ENCODE measurements at places on chromosomes 13 and 19.
A peak's percentile ranks its signal among the peaks of the same experiment; 100 is the strongest.

- DNase-seq: no peak
Measured at GRCh38 chr19:45150751-45151281, 10.0 kb downstream of the NKPD1 start.

- DNase-seq: no peak
Measured at GRCh38 chr13:69565334-69565733, 542.3 kb upstream of the ATXN8OS start.

DNA sequence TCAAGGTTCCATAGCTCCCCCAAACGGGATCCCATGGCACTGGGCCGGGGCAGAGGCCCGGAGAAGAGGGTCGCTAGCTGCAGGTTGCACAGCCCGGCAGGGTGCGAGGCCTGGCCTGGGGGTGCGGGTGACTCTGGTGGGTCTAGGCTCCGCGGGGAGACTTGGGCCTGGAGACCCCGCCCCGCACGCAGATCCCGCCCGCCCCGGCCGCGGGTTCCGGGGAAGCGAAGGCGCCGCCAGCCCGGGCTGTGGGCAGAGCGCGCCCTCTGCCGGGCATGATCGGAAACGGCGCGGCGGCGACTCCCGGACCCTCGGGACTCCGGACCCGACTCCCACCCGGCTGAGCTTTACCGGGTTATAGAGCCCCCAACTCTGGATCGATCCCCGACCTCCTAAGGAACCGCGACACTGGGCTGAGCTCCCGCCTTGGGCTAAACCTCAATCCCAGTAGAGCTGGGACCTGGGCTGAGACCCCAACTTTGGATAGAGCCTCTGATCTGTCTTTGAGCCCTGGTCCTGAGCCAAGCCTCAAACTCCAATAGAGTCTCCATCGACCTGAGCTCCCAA lies 3.1 kb upstream of the TNFAIP8L1 start:
- DNase-seq: peak; percentile 54

DNA sequence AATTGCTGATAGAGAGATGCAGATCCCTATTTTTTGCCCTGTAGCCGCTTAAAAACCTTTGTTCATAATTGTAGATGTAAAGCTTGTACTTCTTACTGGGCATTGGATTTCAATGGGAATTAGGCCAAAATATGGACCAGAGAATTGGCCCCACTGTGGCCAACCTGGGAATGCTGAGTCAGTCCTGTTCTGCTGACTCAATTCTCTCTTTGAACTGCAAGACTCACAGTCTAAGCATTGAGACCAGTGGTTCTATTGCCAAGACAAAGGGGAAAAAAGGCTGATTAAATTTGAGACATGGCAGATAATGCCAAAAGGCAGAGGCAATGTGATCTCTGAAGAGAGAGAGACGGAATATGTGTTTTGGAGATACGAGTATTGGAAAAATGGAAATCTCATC lies 72.5 kb upstream of the UBL3 start:
- DNase-seq: no peak

DNA sequence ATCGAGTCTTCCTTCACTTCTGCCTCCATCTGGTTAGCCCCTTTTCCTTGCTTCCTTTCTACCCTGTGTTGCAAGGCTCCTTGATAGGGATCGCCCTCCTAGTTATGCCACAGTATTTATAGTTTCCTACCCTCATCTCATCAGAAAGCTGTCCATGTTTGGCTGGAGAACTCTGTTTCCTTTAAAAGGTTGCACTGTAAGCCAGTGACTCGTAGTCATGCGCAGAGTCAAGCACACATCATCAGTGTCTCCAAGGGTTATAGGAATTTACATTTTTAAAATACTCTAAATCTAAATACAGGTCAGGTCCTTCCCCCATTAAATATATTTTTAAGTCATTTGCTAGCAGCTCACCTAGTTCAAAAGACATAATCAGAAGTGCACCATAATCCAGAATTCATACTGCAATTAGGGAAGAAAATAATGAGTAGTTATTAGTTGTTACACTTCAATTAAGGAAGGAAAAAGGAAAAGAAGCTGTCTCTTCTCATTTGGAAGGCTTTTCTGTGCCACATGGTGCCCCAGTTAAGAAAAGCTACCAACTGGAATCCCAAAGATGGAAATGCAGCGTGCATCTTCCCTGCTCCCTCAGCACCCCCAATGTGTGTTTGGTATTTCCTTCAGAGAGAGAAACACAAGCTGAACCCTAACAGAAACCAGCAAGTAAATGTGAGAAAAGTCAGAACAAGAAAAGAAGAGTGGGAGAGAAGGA lies 81.0 kb downstream of the GPR12 start:
- no peak for DNase-seq

- DNase-seq: no peak
Measured at GRCh38 chr13:45372189-45373161, 31.5 kb upstream of the TPT1 start.

- DNase-seq: peak; percentile 95
Measured at GRCh38 chr19:42219812-42220750, at the start of gene ZNF526. Gene ZNF526 (plus strand): TSS chr19:42220312. CDS start chr19:42224404, 4,092 bp downstream.

GRCh38 chr19:2721570-2722540 lies 683 bp upstream of the DIRAS1 start:
- no peak for DNase-seq

GRCh38 chr13:111967572-111968201 lies 99.3 kb upstream of the SOX1 start:
- DNase-seq: no peak

DNA sequence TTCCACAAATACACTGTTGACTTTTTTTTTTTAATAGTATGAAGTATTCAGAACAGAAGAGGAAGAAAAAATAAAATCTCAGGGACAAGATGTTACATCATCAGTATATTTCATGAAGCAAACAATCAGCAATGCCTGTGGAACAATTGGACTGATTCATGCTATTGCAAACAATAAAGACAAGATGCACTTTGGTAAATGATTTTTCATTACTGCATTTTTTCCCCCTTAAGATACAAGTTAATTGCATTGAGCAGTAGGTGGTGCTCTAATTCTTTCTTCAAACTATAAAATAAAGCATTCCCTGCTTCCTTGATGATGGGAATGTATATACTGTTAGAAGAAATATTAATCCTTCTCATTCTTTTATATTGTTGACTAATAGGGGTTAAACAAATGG lies 17.1 kb downstream of the UCHL3 start:
- no peak for DNase-seq

Measured in NCI-H510A treated with DMSO at 0.1 percent for 48 hours (cell line).